ENCODE measurements at places on chromosomes 6 and 20. TPM values are rescaled to one million over a fixed set of nuclear protein-coding genes. Genes with fewer than 3 reads are reported as not detected.

KCNS1 gene
- 0.73 TPM for total RNA-seq

SAMD10 gene
- 2.3 TPM for total RNA-seq

OR2J3 gene
- not detected for total RNA-seq

WFDC10A gene
- not detected for total RNA-seq

SESN1 gene
- 13.9 TPM for total RNA-seq

ANKRD66 gene
- not detected for total RNA-seq

MUC21 gene
- not detected for total RNA-seq

TCP11 gene
- 0.65 TPM for total RNA-seq

ULBP2 gene
- total RNA-seq, result 24.0 TPM

C20orf202 gene
- not detected for total RNA-seq

RBL1 gene
- 13.5 TPM for total RNA-seq

Data from HFFc6 (cell line).